ENCODE measurements at places on chromosomes 7 and 10.
A peak's percentile ranks its signal among the peaks of the same experiment; 100 is the strongest.

DNA sequence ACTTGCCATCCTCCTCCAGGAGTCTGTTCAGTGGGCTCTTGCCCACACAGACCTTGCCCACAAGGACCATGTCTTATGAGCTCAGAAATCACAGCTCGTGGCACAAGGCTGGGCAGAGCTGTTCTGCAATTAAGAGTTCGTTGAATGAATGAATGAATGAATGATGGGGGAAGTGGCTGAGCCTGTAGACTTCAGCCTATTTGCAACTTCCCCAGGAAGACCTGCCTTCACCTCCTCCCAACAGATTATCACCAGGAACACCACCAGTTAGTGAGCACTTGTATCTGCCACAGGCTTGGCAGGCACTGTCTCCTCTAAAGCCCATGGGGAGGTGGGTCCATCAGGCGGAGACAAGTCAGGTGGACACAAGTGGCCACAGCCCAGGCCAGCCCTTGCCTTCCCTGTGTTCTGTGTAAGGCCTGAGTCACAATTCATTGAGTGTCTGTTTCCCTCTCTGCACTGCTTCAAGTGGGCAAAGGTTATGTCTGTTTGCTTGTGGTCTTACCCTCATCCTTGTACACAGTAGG, 1.8 kb upstream of the FGF8 start:
- no peak for DNase-seq

GRCh38 chr10:77210645-77211044, 427.0 kb downstream of the KCNMA1 start:
- DNase-seq = no peak

DNA sequence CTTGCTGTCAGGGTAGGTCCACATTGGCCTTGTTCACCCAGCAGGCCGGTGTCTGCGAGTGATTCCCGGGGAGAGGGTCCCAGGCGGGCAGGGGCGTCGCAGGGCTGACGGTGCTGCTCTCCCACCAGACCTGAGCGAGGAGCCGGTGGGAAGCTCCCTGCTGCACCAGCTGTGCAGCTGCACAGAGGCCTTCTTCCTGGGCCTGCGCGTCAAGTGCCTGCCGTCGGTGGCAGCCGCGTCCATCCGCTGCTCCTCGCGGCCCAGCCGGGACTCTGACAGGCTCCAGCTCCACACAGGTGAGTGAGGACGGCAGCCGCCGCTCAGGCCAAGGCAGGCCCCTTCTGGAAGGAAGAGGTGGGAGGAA, 14.6 kb downstream of the AMZ1 start:
- no peak for DNase-seq

GRCh38 chr7:137262599-137262998, 80.9 kb downstream of the PTN start:
- DNase-seq = no peak

- DNase-seq = no peak
Measured at GRCh38 chr10:121324678-121325213, 273.5 kb downstream of the FGFR2 start.

DNA sequence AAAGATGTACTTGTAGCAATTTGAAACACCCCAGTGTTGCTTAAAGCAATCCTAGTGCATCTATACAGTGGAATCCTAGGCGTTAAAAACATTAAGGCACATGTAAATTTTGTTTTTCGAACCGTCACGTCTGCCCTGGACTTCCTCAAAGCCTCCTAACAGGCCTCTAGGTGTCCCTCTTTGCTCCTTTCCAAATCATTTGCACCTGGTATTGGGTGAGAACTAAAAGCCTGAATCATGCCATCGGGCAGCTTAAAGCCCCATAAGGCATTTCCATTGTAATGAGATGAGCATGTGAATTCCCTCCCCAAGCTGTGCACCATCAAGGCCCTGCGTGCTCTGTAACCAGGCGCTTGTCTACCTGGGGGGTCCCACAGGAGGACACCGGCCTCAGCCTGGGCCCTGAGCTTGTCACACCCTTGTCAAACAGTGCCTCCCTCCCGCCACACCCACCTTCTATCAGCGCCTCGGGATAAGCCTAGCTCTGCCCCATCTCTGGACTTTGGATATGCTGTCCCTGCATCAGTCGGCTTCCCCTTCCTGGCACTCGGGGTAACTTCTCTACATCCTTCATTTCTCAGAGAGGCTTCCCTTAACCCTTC, 89.2 kb downstream of the WDR11 start:
- DNase-seq = no peak

DNA sequence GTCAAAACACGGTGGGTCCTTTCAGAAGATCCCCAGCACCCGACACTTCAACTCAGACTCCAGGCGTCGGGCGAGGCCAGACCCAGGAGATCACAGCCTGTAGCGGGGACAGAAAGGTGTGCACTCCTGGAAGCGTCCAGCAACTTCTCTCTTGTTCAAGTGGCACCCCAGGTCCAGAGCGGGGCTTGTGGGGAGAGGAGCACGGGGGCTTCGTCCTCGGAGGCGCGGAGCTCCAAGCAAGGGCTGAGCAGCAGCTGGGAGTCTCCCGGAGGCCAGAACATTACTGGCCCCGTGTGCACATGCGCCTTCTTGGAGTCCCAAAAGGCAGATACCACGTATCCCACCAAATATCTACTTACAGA, 54.9 kb downstream of the ZRANB1 start:
- peak; percentile 26 for DNase-seq

- DNase-seq = no peak
Measured at GRCh38 chr10:96768136-96768535, 47.8 kb upstream of the PIK3AP1 start.
